ENCODE measurements at places on chromosomes 4 and X.

GRCh38 chr4:36316607-36317006 lies 35.2 kb downstream of the DTHD1 start:
- no peak for DNase-seq

DNA sequence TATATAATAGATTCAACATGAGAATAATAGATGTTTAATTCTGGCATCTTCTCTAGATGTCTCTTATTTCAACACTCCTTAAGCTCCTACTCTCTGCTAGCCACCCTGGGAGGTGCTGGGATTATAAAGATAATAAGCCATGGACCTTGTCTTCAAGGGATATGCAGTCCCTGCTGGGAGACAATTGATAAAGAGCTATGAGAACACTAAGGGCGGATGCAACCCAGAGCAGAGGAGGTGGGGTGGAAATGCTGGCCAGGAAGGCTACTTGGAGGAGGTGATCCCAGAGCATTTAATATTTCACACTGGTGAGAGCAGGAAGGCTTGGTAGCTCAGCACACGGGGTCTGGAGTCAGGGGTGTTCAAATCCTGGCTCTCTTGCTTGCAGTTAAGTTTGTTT lies 18.3 kb upstream of the PGRMC2 start:
- DNase-seq = no peak

DNA sequence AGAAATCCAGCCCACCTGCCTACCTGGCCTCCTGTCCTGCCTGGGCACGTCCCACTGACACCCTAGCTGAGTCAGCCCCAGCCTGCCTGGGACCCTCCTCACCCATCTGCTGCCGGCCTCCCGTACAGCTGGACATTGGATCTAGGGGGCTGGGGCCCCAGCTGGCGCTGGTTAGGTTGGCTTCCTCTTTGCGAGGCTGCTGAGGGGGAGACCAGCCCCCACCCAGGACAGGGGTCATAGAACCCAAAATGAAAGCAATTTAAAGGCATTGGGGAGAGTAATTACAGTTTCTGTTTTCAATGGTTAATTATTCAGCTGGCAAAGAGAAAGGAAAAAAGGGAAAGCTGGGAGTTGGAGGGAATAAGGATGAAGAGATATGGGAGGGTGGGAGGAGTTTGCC lies 15.8 kb downstream of the EFNB1 start:
- DNase-seq = no peak

GRCh38 chrX:72125331-72126047 lies 6.2 kb downstream of the RTL5 start:
- DNase-seq = no peak

- no peak for DNase-seq
Measured at GRCh38 chr4:73770917-73771316, 30.5 kb downstream of the CXCL8 start.

DNA sequence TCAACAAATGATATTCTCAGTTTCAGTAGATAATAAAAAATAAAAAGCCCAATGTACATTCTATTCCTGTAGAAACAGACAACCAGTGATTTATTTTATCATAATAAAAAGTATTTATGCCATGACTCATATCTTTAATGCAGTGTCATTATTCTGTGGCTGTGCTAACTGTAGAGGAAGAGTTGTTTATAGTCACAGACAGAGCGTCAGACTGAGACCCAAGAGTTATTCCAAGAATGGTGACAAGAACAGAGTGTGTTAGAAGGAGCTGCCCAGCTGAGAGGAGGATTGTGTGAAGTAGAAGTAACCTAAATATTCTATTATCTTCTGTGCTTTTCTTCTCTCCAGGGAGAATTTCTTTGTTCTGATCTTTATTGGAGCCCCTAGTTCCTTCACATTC lies 210.7 kb downstream of the PPP1R2C start:
- DNase-seq = no peak

DNA sequence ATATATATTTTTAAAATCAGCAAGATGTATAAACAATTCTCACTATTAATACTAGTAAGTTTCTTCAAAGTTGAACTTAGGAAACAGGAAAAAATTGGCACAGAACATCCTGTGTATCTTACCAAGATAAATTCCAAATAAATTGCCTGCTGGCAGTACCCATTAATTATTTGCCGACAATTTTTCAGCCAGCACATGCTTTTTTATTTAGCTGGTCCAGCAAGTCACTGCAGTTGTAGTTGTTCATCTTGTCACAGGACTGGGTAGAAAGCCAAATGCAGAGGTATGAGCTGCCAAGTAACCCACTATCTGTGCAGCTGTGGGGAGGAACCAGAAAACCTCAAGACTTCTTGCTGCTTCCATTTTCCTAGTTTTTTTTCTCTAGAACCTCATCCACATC lies 113.4 kb downstream of the PACRGL start:
- DNase-seq = no peak

GRCh38 chr4:136650541-136651277 lies 881.6 kb downstream of the PCDH18 start:
- no peak for DNase-seq

DNA sequence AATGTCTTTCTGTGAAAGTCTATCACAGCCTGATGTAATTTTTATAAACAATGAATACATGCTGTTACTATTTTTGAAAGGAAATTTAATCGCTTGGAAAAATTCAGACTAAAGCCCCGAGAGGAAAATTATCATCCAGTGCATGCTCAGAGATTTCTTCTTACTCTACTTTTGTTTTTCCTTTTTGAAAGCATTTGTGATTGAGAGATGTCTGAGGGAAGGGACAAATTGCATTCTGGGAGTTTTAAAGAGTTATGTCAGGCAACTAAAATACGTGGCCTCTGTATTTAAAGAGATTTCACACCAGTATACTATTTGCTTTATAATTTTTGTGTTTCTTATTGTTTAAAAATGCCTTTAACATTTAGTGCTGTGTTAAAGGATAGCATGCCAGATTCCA lies 1.4 kb upstream of the ZFX start:
- DNase-seq = no peak

DNA sequence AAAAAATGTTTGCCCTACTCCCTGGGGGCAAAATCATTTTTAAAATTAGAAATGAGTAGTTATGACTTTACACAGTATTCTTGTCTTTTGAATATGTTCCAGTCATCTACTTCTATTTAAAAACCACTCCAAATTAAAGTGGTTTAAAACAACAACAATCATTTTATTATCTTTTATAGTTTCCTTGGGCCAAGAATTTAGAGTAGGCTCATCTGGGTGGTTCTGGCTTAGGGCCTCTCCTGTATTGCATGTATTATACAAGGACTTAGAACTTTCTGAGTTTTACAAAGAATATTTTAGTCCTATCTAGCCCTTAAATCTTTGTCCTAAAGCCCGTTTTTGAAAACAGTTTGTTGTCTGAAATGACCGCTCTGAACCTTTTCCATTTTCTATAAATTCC lies 132.5 kb upstream of the INTU start:
- no peak for DNase-seq

GRCh38 chr4:145879598-145879997 lies 59.0 kb downstream of the ZNF827 start:
- no peak for DNase-seq

DNA sequence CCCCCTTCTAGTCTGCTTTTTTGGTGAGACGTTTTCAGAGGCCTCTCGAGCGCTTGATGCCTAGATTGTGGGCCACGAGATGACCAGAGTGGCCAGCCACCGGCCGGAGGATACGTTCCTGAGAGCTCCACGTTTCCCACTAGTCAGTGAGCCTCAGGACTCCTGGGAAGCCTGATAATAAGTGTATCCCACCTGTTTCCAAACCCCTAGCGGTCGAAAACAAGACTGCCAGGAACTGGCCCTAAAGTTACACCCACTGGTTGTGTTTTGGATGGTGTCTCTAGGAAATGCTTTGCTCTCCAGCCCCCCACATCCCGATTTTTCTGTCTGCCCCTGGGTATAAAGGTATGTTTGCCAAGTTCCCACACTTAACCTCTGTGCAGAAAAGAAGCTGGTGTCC lies 4.6 kb upstream of the RS1 start:
- no peak for DNase-seq

DNA sequence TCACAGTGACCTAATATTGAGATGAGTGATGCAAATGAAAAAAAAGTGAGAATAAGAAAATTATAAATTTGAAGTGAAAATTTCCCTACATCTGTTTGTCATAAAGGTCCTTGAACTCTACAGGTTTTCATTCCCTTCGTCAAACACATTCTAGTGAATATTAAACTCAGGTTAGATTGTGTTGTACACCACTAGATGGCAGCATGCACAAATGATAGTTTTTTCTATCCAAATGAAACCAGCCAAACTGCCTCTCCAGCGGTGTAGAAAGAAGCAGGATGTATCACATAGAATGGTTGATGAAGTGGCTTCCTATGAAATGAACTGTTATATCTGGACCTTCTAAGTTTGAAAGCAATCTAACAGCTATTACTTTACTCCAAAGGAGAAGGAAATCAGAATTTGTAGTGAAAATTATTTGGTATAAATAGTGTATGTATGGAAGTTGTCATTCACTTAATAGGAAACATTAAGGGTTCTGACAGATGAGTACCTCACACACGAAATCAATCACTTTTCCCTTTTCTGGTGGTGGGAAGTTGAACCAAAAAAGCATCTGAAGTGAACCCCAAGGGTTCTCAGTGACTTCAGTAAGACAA lies 382.7 kb downstream of the UNC5C start:
- DNase-seq = no peak

- DNase-seq = no peak
Measured at GRCh38 chrX:7147413-7147977, at the start of gene STS. TSS of gene STS (plus strand) at chrX:7147712. CDS start at chrX:7253200, 105,488 bp downstream.

DNA sequence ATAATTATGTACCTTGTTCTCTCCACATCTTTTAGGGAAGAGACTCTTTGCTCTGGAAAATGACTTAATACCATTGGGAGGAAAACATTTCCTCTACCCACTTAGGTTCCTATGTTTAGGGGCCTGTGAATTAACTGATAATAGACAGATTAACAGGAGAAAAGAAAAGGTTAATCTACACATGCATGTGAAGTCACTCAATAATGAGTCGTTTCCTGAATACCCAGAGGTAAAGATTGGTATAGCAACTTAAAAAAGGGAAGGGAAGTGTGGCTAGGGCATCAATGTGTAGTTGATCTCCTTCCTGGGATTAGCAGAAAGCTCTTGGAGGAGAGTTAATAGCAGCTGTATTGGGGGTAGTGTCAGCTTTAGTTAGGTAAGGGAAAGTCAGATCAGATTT lies 419.5 kb upstream of the ATOH1 start:
- no peak for DNase-seq

GRCh38 chr4:94127707-94128328 lies 79.8 kb upstream of the SMARCAD1 start:
- DNase-seq = no peak

DNA sequence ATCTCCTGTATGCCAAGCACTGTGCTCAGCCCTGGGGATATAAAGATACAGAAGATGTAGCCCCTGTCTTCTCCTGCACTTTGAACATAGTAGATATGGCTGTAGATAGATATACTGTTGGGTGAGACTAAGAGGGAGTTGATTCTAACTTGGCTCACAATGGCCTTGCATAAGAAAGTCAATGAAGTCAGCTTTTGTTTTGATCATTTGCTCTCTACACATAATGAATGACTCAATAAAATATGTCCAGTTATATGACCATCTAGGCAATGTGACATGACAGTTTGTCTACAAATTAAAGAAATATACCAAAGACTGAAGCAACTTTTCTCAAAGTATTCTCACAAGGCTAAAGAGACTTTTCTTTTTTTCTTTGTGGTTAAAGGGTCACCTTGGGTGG lies 147.6 kb upstream of the DIPK2B start:
- no peak for DNase-seq

- DNase-seq = no peak
Measured at GRCh38 chr4:2340272-2341061, 78.0 kb downstream of the ZFYVE28 start.

GRCh38 chr4:100695039-100695654 lies 177.3 kb upstream of the EMCN start:
- DNase-seq = no peak

GRCh38 chr4:135548711-135549110 lies 1347.1 kb upstream of the PABPC4L start:
- no peak for DNase-seq

Data from activated CD4-positive, CD25-positive, alpha-beta regulatory T cell treated with anti-CD3 and anti-CD28 coated beads, Interleukin-2, amount 50 U/mL, for 16 hours (primary cell).